ENCODE measurements at places on chromosomes 3 and 15.
A peak's percentile ranks its signal among the peaks of the same experiment; 100 is the strongest.

DNA sequence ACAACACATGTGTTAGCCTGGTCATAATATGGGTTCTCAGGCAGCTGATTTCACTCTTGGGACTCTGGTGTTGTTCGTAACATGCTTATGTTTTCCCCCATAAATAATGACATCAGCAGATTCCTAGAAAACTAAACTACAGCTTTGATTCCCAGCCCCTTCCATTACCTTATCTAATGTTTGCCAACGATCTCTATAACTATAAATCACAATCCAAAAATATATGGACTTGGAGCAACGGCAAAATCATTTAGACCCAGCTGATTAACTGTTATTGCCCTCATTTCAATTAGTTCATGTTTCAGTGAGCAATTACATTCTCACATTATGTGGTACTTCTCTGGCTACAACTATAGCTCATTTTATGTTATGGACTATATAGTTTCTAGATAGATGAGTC, 531.3 kb downstream of the MAGI1 start:
- DNase-seq = no peak

DNA sequence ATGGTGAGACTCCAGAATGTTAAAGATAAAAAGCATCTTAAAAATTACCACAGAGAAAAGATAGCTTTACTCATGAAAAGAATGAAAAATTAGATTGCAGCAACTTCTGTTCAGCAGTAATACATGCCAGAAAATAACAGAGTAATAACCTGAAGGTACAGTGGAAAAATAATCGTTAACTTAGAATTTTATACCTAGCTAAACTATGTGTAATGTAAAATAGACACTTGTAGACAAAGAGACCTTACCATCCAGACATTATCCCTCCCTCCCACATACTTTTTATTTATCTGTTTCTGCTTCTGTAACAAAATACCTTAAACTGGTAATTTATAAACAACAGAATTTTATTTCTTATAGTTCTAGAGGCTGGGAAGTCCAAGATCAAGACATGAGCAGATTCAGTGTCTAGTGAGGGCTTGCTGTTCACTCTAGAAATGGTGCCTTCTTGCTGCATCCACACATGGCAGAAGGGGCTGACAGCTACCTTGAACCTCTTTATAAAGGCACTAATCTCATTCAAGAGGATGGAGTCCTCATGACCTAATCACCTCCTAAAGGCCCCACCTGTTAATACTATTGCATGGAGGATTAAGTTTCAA, 90.7 kb downstream of the COL6A6 start:
- DNase-seq = no peak

GRCh38 chr3:58398669-58399333, 34.8 kb downstream of the PDHB start:
- no peak for DNase-seq

GRCh38 chr3:189557824-189558223, 73.4 kb upstream of the TP63 start:
- peak; percentile 26 for DNase-seq

- DNase-seq = no peak
Measured at GRCh38 chr3:18351069-18351628, 74.0 kb downstream of the SATB1 start.
